ENCODE measurements at places on chromosomes 16 and 17.
A peak's percentile ranks its signal among the peaks of the same experiment; 100 is the strongest.

GRCh38 chr17:6035801-6036394 is 34.3 kb upstream of the WSCD1 start:
- DNase-seq, result no peak

- peak; percentile 76 for DNase-seq
Measured at GRCh38 chr16:22634954-22635353, 124.3 kb downstream of the NPIPB5 start.

GRCh38 chr16:79097166-79097565 is 503.4 kb downstream of the MAF start:
- no peak for DNase-seq

DNA sequence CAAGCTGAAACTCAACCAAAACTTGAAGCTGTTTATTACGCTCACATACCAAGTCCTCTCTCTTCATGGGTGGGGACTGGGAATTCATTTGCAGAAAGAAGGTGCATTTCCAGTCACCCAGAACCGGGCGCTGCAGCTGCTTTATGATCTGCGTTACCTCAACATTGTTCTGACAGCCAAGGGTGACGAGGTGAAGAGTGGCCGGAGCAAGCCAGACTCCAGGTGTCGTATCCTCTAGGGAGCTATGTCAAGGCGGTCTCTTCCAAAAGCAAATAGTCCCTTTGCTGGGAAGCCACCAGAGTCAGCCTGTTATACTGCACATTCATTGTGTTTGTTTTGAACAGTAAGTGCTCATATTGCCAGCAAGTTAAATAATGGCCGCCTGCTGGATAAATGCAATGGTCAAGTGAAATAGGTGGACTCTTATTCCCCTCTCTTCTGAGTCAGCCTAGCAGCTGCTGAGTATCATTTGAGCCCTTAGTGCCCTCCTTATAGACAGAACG is 12.7 kb downstream of the COG1 start:
- no peak for DNase-seq

DNA sequence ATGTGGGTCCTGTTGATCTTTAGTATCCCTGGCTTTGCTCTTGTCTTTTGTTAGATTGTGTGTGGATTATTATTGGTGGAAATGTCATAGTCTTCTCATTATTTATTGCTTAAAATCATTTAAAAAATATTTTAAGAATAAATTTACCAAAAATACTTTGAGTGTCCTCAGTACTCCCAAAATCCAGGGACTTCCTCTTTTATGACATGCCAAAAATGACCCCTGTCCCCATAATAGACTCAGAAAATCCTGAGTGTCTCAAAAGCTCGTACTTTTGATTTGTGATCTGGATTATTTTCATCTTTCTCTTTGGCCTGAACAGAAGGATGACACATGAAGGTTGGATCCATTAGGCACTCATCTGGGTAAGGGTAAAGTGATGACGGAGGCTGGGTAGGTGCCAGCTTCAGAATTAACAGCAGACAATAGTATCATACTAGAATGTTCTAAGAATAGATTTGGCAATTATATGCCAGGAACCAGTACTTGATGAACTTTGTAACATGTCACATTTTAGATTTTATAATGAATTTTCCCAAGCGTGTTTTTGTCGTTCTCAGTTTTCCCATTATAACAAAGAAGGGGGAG is 602.2 kb upstream of the CDH8 start:
- no peak for DNase-seq

DNA sequence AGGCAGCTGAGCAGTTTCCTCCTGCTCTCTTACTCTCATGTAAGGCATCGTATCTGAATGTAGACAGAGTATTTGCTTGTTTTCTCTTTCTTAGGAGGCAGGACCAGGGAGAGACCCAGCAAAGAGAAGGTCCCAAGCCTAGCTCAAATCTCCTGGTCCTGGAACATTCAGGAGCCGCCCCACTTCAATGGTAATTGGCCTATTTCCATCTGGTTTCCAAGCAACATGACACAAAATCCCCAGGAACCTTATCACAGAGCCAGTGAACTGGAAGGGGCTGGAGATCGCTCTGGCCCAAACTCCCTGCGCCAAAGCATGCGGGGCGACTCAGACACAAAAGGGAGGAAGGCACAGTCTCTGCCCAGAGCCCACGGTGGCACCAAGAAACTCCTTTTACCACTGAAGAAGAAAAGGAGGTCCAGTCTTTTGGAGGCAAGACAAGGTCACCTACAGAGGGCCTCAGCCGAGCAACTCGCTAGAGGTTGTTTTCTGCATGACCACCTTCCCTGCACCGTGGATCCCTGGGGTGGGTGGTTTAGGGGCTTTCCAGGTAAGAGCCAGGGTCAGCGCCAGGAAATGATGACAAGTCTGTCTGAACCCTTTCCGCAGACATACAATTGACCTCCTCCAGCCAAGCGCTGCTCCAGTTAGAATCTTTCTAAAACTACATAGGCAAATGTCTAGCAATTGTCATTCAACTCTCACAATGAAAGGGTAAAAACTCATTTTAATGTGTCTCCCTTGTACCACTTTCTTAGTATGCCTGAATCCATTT is 394.7 kb downstream of the SOX9 start:
- no peak for DNase-seq

- DNase-seq, result no peak
Measured at GRCh38 chr16:4775005-4775404, 8.0 kb upstream of the ZNF500 start.

GRCh38 chr16:28913946-28914724 is 10.9 kb downstream of the RABEP2 start:
- DNase-seq, result no peak

GRCh38 chr16:47939680-47940079 is 216.1 kb downstream of the ABCC12 start:
- no peak for DNase-seq

DNA sequence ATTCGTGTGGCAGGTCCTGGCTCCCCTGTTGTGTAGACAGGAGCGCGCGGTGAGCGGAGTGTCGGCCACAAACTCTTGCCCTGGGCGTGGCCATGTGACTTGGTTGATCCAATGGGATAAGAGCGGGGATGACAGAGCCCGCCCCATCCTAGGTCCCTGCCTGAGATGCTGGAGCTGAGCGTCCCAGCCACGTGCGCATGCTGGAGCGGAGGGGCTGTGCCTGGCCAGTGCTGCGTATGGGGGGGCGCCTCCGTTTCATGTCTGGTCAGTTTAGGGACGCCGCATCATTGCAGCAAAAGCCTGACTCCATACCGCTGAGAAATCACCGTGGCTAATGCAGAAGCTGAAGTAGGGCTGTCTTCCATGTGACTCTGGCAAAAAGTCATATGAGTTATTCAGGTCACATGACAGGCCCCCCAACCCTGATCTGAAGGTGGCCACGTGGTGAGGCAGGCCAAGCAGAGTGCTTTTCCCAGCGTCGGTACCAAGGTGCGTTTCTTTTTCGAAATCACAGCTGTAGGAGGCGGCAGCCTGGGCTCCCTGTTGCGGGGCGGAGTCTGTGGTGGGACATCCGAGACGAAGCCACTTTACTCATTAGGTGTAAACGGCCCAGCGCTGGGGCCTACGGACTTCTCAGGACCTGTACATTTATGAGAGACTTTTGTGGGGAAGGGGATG is 22.5 kb downstream of the HSBP1 start:
- DNase-seq, result no peak

- no peak for DNase-seq
Measured at GRCh38 chr17:49241692-49242397, 11.3 kb upstream of the PHOSPHO1 start.

GRCh38 chr17:56597495-56597990 is 4.0 kb downstream of the NOG start:
- no peak for DNase-seq

- no peak for DNase-seq
Measured at GRCh38 chr17:64008346-64008745, 10.2 kb downstream of the PRR29 start.

DNA sequence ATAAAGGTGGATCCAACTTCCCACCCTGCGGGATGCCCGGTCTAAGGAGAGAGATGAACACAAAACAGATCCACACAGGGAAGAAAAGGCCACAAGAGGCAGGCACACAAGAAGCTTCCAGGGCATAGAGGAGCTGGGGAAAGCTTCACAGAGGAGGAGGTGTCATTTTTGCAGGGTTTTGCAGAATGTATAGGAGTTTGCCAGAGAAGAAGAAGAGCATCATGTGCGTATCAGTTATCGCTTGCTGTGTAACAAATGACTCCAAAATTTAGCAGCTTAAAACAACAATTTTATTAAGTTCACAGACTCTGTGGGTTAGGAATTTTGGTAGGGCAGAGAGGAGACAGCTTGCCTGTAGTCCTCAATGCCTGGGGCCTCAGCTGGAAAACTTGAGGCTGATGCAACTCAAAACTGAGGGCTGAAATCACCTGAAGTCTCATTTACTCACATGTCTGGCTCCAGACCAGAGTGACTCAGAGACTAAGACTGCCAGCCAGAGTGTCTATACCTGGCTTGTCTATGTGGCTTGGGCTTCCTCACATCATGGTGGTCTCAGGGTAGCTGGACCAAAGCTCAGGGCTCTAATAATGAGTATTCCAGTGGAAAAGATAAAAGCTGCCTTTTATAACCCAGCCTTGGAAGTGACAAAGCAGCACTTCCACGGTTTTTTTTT is 33.9 kb upstream of the ZNF423 start:
- DNase-seq, result no peak

- no peak for DNase-seq
Measured at GRCh38 chr17:74512624-74513091, 18.6 kb downstream of the CD300LB start.

DNA sequence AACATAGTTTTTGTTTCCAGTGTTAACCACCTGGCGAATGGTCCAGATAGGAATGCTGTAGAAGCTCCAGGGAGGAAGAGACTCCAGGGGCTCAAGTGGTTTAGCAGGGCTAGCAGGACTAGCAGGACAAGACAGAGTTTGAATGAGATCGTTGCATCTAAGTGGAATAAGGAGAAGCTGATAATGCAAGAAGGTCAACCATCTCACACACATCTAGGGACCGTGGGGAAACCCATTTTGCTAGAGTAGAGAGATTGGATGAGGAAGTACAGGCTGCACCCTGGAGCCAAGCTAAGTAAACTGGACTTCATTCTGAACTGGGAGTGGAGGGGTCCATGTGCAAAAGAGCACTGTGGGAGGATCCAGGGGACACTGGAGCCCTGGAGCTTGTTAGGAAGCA is 86.1 kb upstream of the HSBP1 start:
- DNase-seq, result no peak

GRCh38 chr17:56983366-56983765 is 5.4 kb downstream of the SCPEP1 start:
- no peak for DNase-seq

DNA sequence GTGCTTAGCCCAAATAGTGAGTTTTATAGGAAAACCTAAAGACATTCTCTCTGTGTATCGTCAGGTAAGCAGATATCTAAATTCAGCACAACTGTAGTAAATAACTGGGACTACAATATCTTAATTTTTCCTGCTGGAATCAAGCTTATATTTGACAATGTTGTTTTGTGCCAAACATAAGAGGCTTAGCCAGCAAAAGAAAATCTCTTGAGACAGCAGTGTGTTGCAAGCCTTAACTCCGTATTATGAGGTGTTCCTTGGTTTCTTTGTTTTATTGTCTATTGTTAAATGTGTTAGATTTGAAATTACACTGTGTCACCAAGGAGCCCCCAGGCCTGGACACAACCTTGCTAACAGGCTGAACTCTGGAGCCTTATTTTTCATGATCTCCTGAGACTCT is 1570.6 kb upstream of the GOT2 start:
- DNase-seq, result no peak

DNA sequence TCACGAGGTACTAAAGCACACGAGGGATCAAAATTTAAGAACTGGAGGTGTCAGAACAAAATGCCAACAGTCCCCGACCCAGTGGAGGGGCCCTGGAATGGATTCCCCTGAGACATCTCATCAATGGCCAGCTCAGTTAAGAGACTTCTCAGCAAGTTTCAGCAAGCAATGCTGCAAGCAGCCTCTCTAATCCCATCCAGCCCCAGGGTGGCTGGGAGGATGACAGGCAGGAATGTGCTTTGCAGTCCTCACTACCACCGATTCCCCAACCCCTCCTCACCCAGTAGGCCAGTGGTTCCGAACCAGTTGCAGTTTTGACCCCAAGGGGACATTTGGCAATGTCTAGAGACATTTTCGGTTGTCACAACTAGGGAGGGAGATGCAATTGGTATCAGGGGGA is 8.7 kb downstream of the GPRC5B start:
- DNase-seq, result no peak

DNA sequence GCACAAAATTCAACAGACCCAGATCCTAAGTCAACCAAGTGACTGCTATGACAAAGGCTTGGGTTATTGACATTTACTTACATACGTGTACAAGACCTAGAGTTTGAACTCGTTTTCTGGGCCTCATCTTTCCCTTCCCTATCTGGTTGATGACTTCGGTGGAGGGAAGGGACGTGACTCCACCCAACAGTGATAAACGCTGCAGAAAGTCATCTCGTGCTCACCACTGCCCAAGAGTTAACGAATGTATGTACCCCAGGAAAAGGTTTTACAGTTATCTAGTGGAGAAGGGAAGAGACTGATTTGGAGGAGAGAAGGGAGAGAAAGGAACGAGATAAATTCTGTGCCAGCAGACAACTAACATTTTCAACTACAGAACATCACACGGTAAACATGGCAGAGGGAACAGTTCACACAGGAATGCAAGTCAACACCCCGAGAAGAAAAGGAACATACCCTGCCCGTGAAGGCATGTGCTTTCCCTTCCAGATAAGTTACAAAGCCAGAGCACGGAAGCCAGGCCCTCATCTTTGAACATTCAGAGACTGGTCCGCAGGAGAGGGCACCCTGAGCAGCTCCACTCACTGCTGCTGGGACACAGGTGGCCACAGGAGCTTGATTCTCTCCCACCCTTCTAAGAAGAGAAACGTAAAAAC is 13.9 kb upstream of the CYTH1 start:
- DNase-seq, result no peak

- DNase-seq, result no peak
Measured at GRCh38 chr17:59094861-59095530, 11.7 kb downstream of the TRIM37 start.

- no peak for DNase-seq
Measured at GRCh38 chr17:62723842-62724241, 84.3 kb downstream of the MARCHF10 start.

GRCh38 chr16:25951999-25952398 is 260.2 kb downstream of the HS3ST4 start:
- DNase-seq, result no peak

- DNase-seq, result no peak
Measured at GRCh38 chr17:10605221-10605783, 51.8 kb downstream of the MYH3 start.

GRCh38 chr16:85166699-85167588 is 54.7 kb upstream of the CIBAR2 start:
- DNase-seq, result no peak

GRCh38 chr16:80161799-80162739 is 378.7 kb upstream of the DYNLRB2 start:
- DNase-seq, result no peak

GRCh38 chr16:12569061-12569460 is 234.6 kb downstream of the CPPED1 start:
- no peak for DNase-seq

- no peak for DNase-seq
Measured at GRCh38 chr16:48352648-48353390, 32.4 kb downstream of the SIAH1 start.

GRCh38 chr16:87383505-87384161 is at the start of gene FBXO31:
TSS of gene FBXO31 (minus strand) at chr16:87383776. CDS start at chr16:87383744, 32 bp downstream.
- DNase-seq, result no peak

Measured in iPS DF 6.9 (cell line).